SK-MEL-5 (cell line): ENCODE measurements at places on chromosomes 6 and 20.

DNA sequence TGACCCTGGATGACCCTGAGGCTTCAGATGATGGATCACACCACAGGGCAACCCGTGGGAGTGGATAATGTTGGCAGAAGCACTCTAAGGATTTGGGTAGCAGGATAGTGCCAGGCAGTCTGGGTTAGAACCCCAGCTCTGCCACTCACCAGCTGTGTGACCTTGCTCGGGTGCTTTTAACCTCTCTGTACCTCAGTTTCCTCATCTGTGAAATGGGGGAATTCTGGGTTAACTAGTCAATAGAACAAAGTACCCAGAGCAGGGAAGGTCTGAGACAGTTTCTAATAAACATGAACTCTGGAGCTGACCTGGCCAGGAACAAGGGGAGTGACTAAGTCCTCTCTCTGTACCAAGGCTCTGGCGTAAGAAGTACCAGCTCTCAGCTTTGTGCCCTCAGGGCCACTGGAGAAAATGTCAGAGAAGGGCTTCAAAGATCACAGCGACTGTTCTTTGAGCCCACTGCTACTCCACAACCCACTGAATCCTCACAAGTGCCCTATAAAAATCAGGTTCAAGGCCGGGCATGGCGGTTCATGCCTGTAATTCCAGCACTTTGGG is 14.7 kb upstream of the NOL4L start:
- DNase-seq, result peak; percentile 44

GRCh38 chr6:155481215-155481614 is 25.6 kb upstream of the NOX3 start:
- DNase-seq, result no peak

- no peak for DNase-seq
Measured at GRCh38 chr20:22833851-22834250, 201.3 kb upstream of the SSTR4 start.

DNA sequence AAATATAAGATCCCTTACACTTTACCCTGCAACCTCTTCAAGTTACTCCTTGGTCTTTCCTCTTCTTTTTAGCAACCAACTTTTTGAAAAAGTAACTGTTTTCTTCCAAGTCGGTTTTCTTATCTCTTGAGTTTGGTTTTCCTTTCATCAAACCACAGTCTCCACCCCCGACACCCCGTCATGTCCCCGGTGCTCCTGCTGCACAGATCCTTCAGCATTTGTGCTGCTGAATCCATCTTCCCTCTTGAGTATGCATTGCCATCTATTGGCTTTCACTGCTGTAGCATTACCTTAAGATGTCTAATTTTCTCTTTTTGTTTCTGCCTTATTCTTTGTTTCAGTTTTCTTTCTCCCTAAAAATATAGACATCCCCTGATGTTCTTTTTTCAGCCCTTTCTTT is 11.9 kb upstream of the TNFRSF21 start:
- no peak for DNase-seq

GRCh38 chr6:107936162-107936909 is 21.7 kb downstream of the SEC63 start:
- no peak for DNase-seq

- no peak for DNase-seq
Measured at GRCh38 chr20:60266177-60266823, 308.1 kb downstream of the CDH26 start.

DNA sequence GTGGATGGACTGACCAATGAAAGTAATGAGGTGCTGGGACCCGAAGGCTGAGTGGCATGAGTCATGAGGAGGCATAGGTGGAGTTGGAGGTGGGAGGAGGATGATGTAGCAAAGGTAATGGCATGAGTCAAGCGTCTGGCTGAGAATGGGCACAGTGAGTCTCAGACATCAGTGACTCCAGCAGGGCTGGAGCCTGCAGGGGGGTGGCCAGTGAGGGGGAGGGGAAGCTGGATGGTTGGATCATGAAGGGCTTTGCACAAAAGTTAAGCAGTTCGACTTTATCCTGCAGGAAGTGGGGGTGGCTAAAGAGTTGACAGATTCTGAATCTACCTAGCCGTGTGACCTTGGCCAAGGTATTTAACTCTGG is 99.0 kb upstream of the IYD start:
- DNase-seq, result no peak

DNA sequence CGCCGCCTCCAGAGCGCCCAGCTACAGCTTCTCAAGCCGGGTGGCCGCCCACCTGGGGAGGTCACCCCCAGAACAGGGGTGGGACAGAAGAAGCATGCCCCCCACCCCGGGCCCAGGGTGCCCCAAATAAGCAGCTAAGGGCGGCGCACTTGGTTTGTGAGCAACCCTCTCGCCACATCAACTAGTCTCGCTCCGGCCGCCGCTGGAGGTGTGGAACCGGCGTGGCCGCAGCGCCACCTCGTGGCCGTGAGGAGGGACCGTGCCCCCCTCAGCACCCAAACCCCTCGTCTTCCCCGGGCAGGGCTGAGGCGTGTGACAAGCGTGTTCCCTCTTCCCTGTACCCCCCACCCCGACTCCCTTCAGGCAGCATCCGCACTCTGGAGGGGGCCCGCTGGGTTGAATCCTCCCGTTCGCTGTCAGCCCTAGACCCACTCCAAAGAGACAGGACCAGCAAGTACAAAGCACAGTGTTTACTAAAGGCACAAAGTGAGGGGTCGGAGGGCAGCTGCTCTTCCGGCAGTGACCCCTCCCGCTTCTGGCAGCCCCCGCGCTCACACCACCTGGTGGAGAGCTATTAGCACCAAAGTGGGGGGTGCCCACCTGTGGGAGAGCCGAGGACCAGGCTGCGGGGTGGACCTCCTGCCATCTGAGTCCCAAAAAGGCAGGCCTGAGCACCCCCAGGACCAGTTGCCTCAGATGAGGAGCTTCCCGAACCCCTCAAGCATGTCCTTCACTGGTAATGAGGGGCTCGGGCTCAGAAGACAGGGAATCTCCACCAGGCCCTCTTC is 45.4 kb downstream of the MDFI start:
- DNase-seq, result peak; percentile 63

- DNase-seq, result no peak
Measured at GRCh38 chr6:11253594-11253993, 21.1 kb upstream of the NEDD9 start.

DNA sequence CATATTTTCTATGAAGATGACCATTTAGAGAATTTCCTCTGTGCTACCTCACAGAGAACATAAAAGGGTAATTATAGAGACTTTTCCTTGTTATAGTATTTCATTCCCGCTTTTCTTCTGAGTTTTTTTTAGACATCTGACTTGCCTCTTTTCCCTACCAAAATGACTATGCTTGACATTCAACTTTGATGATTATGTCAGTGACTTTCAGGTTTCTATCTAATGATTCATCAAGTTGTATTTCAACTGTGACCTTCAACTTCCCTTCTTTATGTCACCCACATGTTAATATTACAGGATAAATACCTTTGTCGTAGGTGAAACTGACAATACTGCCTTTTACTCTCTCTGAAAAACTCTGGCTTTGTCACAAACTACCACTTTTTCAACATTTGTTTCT is 95.3 kb downstream of the MLIP start:
- peak; percentile 7 for DNase-seq

DNA sequence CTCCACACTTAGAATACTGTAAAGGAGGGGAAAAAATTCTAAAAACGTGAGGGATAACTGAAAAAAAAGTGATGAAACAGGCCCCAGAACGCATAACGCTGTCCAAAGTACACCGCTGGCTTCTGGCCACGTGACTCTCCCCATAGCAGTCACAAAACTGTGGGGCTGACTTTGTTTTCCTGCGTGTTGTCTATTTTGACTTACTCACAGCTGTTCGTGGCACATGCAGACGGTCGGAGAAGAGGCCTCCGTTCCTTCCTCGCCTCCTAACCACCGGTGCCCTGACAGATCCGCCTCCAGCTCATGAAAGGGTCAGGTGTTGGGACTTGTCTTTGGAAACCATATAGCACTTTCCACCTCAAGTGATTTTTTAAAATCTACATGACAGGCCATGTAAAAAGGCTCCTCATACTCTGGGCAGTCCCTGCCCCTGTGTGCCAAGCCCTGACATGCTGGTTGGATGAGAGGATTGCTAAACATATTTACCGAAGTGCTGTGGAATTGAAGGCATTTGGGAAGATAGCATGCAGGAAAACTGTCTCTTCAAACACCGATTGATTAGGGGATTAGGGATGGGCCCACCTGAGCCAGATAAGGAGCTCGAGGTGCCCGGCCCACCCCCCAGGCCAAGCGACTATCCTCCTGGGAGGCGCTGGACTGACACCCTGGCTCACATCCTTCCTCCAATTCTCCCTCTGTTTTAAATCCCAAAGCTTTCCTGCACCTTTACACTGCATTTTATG is 54.8 kb downstream of the DACT2 start:
- no peak for DNase-seq

- DNase-seq, result no peak
Measured at GRCh38 chr6:42239736-42240375, 22.2 kb upstream of the MRPS10 start.

GRCh38 chr6:7148100-7148822 is 40.5 kb downstream of the RREB1 start:
- no peak for DNase-seq

DNA sequence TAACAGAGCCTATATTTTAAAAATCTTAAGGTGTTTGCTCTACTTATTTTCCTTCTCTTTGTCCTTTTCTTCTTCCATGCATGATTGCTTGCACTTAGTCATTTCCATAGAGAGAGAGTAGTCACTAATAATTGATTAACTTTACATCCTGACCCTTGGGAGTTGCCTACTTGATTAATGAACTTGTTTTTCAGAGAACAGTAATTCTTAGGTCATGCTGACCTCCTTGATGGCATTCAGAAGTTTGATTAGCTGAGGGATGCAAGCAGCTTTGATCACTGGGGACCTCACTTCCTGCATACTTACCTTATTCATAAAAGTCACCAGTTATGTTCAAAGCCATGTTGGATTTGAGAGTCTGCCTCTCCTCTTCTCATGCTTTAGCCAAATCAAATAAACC is 715.6 kb upstream of the ID4 start:
- DNase-seq, result no peak

DNA sequence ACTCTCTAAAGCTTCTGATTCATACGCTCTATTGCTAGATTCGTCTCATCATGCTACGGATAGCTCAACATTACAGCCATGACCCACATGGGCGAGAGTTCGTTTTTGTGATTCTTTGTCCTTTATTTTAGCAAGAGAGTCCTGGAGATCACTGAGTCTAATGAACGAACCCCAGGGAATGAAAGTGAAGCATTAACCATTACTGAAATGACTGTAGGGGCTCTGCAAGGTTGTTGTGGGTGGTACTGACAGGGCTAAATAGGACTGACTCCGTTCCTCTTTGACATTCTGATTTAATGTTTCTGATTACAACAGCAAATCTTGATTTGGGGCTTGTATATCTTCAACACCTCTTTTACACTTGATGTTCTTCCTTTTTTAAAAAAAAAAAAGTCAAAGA is 13.7 kb upstream of the RTF2 start:
- no peak for DNase-seq

- no peak for DNase-seq
Measured at GRCh38 chr6:151075930-151076555, 163.7 kb upstream of the AKAP12 start.

DNA sequence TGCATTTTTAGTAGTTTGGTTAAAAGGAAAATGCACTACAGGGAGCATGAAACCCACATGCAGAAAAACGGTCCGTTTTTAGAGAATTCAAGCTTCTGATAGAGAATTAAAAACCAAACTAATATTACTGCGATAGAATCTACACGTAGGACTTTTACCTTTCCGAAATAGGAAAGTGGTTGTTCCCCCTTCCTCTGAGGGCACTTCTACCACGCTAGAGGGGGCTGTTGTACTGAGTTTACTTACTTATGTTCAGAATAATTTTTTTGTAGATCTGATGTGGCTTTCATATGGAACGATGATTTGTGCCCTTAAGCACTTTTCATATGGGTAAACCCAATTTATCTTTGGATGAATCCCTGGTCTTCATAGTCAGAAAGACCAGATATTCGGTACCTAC is 264.3 kb upstream of the PLN start:
- peak; percentile 76 for DNase-seq

GRCh38 chr6:108653949-108654348 is 93.2 kb downstream of the FOXO3 start:
- DNase-seq, result no peak

DNA sequence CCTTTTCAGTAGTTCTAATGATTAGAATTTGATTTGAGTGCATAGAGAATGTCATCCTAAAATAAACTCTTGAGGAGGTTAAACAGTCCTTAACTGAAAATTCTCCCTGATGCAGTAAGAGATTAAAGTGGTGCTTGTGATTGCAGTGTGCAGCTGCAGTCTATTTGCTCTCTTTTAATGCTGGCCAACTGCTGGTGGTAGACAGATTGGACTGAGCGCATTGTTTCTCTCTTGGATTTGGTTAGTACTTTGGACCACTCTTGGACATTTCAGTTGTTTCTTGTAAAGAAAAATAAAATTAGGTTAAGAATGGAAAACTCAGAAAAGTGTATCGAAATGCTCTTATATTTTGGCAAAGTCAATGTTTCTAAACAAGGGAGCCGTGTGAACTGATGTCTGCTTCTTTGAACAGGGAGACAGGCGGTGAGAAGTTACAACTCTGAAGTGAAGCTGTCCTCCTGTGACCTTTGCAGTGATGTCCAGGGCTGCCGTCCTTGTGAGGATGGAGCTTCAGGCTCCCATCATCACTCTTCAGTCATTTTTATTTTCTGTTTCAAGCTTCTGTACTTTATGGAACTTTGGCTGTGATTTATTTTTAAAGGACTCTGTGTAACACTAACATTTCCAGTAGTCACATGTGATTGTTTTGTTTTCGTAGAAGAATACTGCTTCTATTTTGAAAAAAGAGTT is 127.2 kb downstream of the CD109 start:
- DNase-seq, result no peak

- no peak for DNase-seq
Measured at GRCh38 chr6:152189736-152190135, 382.3 kb downstream of the ESR1 start.

DNA sequence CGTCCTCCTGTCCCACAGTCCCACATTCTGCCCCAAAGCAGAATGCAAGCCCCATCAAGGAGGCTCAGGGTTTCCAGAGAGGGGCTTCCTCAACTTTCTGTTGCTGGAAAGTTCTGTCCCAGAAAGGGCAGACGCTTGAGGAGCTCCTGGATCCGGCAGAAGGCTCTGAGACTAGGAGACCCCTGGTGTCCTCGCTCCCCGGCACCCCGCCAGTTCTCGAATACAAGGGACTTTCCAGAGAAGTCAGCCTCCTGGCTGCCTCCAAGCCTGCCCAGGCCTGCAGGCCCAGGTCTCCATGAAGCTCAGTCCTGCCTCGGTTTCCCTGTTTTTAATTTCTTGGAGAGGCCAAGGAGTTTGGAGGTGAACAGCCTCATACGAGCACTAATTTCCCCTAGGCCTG is 150.4 kb downstream of the CEBPB start:
- DNase-seq, result no peak

DNA sequence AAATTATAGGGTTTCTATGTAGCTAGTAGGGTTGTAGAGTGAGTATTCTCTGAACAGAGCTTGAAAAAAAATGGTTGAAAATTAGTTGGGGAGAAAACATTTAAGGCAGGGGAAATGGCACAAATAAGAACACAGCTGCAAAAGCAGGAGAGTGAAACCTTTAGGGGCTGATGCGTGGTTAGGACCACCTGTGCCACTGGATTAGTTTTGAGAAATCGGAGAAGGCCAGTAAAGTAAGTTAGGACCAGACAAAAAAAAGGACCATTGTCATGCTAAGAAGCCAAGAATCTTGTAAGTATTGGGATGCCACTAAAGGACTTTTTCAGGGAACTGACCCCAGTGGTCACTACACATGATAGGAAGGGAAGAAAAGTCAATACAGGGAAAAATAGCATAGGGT is 9.4 kb downstream of the PLAGL1 start:
- no peak for DNase-seq

GRCh38 chr6:116530436-116530835 is 15.0 kb downstream of the TRAPPC3L start:
- no peak for DNase-seq

GRCh38 chr6:82245376-82245775 is 2.2 kb downstream of the IBTK start:
- DNase-seq, result no peak
